ENCODE measurements at places on chromosomes 12 and 14.

- no peak for DNase-seq
Observed at GRCh38 chr14:81001447-81001846, 46.0 kb downstream of the TSHR start.

DNA sequence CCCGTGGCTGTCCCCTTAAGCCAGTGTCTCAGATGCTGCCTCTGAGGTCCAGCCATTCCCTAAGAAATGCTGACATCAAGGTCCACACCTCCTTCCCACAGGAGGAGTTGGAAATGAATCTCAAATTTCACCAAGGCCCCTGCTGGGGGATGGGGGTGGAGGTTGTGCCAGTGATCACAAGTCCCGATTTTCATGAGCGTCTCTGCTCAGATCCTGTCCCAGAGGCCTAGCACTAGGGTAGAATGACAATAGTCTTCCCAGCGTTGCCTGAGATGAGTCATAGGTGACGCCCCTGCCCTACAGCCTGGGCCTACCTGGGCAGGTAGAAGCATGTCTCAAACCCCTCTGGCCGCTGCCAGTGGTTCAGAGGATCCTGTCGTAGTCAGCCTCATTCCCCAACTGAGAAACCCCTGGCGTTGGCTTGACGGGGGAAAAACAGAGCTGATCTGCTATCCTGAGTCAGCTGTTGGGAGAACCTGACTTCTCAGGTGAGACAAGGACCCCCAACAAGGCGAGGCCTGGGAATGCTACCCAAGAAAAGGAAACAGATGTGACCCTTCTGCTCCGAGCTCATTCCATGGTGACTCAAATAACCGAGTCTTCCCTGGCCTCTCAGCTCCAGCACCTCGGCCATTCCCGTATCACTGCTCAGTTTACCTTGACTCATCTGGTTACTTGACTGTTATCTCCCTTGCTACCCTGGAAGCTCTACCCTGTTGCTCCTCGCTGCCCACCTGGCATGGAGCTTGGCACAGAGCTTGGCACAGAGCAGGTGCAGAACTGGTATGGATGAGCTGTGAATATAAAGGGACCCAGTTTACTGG, 21.8 kb upstream of the SPPL3 start:
- no peak for DNase-seq

- DNase-seq, result no peak
Observed at GRCh38 chr12:131770120-131770519, 58.1 kb upstream of the MMP17 start.

DNA sequence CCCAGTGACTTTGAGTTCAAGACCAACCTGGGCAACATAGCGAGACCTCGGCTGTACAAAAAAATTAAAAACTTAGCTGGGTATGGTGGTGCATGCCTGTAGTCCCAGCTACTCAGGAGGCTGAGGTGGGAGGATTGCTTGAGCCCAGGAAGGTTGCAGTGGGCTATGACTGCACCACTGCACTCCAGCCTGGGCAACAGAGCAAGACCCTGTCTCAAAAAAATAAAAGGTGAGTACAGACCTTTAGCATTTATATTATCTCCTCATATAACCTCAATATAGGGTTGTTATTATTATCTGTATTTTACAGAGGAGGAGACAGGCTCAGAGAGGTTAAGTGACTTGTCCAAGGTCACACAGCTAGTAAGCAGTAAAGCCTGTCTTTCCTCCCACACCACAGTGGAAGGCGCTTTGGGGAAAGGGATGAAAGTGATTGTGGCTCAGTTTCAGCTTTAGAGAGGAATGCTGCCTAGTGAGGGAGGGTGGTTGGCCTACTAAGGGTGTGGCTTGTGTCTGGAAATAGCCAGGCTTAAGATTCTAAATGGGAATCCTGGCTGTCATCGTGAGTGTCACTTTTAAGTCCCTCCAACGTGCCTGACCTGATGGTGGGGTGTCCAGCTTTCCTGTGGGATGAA, 7.2 kb downstream of the TPCN1 start:
- no peak for DNase-seq

Data from NCI-H1417 treated with DMSO at 0.1 percent for 48 hours (cell line).